ENCODE measurements at places on chromosomes 12 and 14. TPM values are rescaled to one million over a fixed set of nuclear protein-coding genes. Genes with fewer than 3 reads are reported as not detected.

DNA sequence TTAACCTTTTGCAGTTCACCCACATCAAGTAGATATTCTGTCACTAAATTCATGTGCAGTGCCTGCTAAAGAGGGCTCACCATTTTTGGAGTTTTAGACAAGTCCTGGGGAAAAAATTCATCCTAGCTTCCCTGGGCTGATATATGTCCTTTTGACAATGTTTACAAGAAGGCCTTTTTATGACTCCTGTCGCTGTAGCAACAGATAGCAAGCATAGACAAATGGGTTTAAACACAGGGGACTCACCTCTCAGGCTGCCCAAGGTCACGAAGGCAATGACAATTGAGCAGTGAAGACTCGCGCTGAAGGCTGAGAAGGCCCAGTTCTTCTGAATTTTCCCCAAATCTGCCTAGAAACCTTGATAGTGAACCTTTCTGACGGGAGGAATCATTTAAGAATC is 150.7 kb upstream of the CPM start:
- no peak for DNase-seq

- DNase-seq: no peak
Measured at GRCh38 chr14:24270537-24271133, 762 bp downstream of the RABGGTA start.

DNA sequence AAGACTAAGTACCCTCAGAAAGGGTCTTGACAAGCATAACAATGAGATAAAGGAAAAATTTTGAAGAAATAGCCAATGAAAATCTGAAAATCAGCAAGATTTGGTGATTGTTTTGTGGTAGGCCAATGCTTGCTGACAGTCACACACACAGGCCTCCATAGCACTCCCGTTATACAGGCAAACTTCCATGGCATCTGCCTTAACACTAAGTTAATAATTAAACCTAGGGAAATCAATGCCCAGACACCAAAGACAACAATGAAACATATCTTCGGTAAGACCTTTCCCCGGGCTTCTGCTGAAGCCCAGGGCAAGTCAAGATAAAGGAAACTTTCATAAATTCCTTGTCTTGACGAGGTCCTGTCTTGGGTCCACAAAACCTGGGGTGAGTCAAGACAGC is 18.6 kb upstream of the RERGL start:
- no peak for DNase-seq

DNA sequence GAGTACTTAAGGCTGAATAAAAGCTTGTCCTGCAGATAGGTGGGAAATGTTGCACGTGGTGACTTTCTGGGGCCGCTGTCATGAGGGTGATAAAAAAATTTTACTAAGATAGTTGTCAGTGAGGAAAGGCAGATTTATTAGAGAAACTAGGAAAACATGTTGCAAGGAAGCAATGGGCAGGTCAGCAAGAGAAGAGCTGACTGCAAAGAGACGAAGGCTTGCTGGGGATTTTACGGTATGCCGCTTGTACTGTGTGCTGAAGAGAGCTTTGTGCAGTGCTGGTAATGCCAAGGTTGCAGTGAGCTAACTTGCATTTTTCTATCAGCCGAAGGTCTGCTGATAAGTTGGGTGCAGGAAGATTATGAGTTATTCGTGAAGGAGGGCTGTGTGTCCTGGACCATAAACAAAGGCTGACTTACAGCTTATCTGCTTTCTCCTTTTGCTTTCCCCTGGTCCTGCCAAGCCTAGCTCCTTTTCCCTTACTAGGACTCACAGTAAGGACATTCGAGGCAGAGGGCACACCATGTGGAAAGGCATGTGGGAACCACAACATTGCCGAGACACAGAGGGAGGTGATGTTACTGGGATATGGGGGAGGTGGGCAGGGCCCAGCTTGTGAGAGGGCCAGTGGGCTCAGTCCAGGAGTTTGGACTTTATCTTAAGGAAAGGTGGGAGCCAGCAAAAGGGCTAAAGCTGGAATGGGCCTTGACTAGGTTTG is 7.4 kb upstream of the CCDC88C start:
- no peak for DNase-seq

DNA sequence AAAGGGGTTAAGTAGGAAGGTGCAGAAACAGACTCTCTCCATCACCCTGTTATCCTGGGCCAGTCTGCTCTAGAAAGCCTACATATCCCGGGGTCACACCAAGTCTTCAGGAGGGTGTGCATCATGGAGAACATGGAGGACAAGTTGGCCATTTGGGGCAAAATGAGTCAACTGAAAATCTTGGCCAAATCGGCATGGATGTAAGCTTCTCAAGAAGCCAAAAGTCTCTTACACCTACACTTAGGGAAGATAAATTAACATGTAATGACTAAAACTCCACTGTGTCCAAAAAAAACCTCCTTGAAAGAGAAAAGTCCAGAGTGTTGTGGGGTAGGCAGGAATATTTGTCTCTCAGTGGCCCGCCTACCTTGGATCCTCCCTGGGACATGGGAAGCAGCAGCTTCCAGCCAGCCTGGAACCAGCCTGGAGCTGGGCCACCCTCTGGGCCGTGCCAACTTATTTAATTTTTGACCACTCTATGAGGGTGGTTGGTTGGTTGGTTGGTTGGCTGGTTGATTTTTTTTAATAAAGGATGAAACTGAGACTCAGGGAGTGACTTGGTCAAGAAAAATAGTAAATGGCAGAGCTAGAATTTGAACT is 17.9 kb upstream of the TC2N start:
- no peak for DNase-seq

GRCh38 chr14:67485501-67486095 is 2.9 kb downstream of the TMEM229B start:
- DNase-seq: no peak

- no peak for DNase-seq
Measured at GRCh38 chr12:108090107-108090899, 38.8 kb upstream of the WSCD2 start.

DNA sequence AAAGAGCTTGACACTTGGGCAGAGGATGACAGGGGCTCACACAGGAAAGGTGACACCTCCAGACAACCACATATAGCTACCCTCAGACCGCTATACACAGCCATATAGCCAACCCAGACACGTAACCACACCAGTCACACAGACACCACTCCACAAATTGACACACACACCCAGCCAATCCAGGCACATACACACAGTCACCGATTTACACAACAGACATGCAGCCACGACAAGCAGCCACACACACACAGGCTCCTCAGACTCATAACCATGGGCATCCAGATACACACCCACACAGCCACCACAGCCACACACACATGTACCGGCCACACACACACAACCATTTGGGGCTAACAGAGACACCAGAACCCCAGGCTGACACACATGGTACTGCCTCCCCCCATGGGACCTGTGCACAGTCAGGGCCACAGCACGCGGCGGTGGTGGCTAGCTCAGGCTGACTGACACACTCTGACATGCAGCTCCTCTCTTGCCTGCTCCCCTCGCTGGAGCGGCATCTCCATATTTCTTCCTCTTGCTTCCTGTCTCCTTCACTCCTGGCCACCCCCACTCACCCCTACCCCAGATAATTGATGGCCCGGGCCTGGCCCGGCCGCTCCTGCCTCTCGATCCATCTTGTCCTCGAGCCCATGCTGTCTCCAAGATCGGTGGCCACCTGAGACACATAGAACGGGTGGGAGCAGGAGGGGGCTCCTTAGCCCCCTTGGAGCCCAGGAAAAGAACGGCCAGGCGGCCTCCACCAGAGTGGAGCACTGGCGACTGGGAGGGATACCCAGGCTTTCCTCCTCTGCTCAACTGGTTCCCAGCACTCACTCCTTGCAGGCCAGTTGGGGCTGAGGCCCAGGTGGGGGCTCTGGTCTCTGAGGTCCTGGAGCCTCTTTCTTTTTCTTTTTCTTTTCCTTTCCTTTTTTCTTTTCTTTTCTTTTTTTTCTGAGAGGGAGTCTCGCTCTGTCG is 6.0 kb upstream of the SHMT2 start:
- DNase-seq: no peak

- no peak for DNase-seq
Measured at GRCh38 chr14:98840511-98840910, 431.5 kb downstream of the BCL11B start.

- DNase-seq: no peak
Measured at GRCh38 chr12:1972260-1972659, 32.0 kb downstream of the DCP1B start.

DNA sequence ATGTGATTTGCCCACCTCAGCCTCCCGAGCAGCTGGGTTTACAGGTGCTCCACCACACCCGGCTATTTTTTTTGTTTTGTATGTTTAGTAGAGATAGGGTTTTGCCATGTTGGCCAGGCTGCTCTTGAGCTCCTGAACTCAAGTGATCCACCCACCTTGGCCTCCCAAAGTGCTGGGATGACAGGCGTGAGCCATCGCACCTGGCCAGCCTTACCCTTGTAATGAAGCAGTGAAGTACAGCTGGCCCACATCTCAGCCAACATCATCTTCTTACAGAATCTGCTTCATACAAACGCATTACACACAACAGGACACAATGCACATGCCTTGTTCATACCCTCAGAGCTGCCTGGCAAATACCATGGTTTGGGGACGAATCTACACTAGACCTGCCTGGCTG is 31.3 kb upstream of the CHFR start:
- DNase-seq: no peak

GRCh38 chr12:25123126-25123525 is 71.8 kb downstream of the DNAI7 start:
- no peak for DNase-seq

GRCh38 chr12:92844151-92844763 is 84.8 kb downstream of the EEA1 start:
- DNase-seq: no peak

GRCh38 chr12:75739912-75740311 is 228.5 kb upstream of the KRR1 start:
- no peak for DNase-seq

- DNase-seq: no peak
Measured at GRCh38 chr12:132115500-132115899, 28.6 kb downstream of the DDX51 start.

DNA sequence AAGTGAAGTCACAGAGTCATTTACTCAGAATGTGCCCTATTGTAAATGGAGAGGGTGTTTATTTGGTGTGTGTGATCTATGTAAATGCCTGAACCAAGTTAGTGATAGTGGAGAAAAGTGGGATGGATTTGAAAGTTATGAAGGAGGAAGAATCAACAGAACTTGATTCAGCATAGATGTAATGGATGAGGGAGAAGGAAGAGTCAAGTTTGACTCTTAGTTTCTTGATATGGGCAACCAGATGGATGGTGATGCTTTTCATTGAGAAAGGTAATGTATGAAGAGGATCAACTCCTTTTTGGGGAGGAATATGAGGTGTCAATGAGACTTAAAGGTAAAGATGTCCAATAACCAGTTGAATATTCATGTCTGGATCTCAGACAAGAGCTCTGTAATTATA is 6.7 kb upstream of the MON2 start:
- no peak for DNase-seq

DNA sequence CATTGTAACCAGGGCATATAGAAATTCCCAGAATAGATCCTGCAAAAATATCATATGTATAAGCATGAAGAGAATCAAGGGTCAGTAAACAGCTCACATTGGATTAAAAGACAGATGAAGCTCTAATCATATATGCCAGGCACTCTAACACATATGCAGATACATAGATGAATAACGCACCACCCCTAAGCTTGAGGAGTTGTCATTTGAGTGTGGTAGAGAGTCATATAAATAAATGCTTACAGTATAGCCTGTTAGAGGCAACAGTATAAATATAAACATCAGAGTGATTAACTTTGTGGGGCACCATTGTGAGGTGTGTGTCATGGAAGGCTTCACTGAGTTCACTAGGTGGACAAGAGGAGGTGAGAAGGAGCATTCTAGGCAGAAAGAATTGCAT is 346.7 kb upstream of the PRICKLE1 start:
- no peak for DNase-seq

DNA sequence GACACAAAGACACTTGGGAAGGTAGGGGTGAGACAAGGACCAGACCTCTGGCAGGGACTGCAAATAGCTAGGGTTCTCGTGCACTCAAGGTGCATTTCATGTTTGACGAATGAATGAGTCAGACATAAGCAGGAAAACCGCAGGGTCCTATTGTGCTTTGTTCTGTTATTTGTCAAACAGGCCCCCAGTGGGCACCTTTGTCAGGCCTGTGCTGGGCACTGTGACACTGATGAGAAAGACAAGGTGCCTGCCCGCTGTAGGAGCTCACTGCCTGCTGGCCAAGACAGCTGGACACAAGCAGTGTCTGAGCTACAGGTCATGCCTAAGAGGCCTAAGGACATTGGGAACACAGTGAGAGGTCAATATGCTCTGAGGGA is 2.3 kb downstream of the OTUB2 start:
- no peak for DNase-seq

GRCh38 chr12:46770501-46771183 is 55.2 kb downstream of the SLC38A4 start:
- no peak for DNase-seq

DNA sequence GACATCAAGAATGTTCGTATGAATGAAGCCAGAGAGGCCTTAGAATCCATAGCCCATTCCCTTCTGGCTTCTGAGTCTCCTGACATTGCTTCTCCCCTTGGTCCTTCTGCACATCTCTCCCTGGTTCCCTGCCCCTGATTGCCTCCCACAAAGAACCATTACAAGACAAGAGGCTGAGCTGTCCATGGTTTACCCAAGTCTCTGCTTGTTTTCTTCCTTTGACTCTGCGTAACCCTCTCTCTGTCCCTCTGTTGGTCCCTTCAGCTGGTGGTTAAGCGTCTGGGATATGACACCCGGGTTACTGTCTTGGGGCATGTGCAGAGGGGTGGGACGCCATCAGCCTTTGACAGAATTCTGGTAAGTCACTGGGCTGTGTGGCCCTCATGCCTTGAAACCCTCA is 15.9 kb downstream of the PFKM start:
- DNase-seq: no peak

DNA sequence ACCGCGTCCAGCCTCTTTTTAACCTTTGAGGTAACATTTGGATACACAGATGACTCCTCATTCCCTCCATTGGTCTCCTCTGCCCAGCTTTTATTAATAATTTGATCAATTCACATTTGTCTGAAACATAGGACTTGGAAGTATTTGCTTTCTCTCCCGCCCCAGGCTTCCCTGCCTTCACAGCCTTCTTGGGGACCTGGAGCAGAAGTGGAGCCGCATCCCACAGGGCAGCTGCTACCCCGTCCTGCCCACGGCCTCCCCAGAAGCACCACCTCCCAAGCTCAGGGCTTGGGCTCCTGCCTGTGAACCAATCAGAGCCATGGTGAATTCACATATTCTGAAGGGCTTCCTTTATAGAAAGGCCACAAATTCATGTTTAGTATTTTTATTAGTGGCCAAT is 97.6 kb downstream of the PIWIL1 start:
- no peak for DNase-seq

GRCh38 chr14:100566119-100566518 is 21.1 kb downstream of the BEGAIN start:
- no peak for DNase-seq

SOAT2 gene
- total RNA-seq: not detected

KRT73 gene
- total RNA-seq: not detected

PMEL gene
- total RNA-seq: 1.1 TPM

GPRC5D gene
- total RNA-seq: not detected

TTC6 gene
- total RNA-seq: not detected

KRT6C gene
- not detected for total RNA-seq

BEGAIN gene
- total RNA-seq: 0.93 TPM

ADCK1 gene
- total RNA-seq: 8.3 TPM

PABPN1 gene
- total RNA-seq: 26.0 TPM

TC2N gene
- total RNA-seq: 3.9 TPM

Measured in right atrium auricular region (tissue), 2 donors.